HT1080 (cell line): ENCODE measurements at places on chromosomes 11 and 22. TPM values are rescaled to one million over a fixed set of nuclear protein-coding genes. Genes with fewer than 3 reads are reported as not detected.
A peak's percentile ranks its signal among the peaks of the same experiment; 100 is the strongest.

Gene RBMXL2
- not detected in 2 replicates for total RNA-seq

Gene MS4A3
- not detected in 2 replicates for total RNA-seq

Gene SLC43A1
- 13.6 and 14.5 TPM in 2 replicates for total RNA-seq

Gene KRTAP5-9
- not detected in 2 replicates for total RNA-seq

Gene RASL10A
- 1.5 and 3.6 TPM in 2 replicates for total RNA-seq

Gene HSCB
- 24.5 and 33.7 TPM in 2 replicates for total RNA-seq

Gene KDELR3
- total RNA-seq: 9.1 and 11.8 TPM in 2 replicates

Gene OR51E2
- not detected in 2 replicates for total RNA-seq

Gene GGTLC2
- total RNA-seq: not detected in 2 replicates

DNA sequence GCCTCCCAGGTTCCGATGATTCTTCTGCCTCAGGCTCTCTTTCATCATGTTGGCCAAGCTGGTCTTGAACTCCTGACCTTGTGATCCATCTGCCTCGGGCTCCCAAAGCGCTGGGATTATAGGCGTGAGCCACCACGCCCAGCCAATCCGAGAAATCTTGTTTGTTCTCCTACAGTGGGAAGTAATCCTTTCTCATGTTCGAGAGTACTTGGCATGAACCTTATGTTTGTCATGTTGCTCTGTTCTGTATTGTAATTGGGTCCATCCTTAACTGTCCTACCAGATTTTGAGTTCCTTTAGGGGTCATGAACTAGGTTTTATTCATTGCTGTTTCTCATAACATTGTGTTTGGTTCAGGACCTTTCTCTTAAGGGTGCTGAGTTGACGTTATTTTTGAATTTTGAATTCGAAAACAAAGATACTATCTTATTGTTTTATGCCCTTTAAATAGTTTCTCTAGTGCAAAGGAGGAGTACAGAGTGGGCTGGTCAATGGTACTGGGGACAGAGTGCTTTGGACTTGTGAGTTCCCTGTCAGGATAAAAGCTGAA is 113.4 kb upstream of the RRM1 start:
- no peak for DNase-seq

DNA sequence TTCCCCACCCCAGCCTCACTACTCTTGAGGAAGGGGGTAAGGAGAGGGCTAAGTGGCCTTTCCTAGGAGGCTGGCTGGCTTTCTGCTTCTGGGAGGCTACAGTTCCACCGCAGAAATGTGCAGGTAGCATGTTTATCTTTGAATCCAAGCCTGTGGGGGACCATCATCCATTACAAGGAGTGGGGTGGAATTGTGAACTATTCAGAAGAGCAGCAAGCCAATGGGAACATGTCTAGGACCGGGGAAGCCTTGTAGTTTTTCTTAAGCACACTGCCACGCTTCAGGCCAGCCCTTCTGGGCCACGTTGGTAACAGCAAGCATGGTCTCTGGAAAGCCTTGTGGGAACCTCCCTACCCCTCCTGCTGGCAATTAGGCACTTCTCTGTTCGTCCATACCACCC is 100.3 kb downstream of the AMOTL1 start:
- no peak for DNase-seq

DNA sequence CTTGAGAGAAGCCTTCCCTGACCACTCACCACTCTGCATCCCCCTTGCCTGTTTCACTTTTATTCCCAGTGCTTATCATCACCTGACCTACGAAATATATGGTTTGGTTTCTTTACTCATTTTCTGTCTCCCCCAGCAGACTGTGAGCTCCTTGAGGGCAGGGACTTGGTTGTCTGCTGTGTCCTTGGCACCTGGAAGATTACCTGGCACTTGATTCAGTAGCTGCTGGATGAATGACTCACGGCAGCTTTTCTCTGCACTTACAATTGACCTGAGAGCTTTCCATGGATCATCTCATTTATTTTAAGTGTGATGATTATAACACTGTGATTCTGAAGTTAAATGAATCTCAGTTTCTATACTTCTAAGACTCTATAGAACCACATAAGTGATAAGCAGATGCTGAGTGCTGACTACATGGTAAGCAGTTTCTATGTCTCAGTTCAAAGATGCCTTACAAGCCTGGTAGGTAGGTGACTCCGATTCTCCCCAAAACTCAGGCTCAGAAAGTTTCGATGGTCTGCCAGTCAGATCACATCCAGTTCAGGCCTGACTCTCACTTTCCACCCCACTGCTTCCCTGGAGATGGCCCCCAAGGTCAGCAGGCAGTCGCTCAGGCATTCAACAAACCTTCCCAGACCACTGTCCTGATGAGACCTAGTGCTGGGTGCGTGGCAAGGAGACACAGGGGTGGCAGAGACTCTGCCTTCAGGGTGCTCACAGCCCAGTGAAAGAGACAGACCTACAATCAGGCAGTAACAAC is 11.6 kb downstream of the IL2RB start:
- DNase-seq: no peak

GRCh38 chr11:10592331-10592730 is 23.9 kb upstream of the LYVE1 start:
- peak; percentile 86 for DNase-seq

DNA sequence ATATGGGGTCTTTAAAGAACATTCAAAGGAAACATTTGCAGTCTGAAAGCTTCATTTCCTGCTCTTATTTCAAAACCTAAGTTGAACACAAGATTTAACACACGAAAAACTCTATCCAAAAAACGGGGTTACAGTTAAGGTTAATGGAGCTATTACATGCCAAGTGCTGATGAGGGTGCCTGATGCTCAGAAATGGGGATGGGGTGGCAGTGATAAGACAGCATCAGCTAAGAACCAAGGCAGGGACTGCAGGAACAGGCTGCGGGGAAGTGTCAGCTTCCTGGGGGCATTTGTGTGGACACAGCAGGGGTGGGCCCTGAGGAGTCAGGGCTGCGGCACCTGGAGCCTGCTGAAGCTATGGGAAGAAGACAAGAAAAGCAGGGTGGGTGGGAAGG is 12.2 kb downstream of the DGCR2 start:
- no peak for DNase-seq

- DNase-seq: no peak
These were observed 1207.2 kb downstream of the LRRC4C start for GRCh38 chr11:40252236-40252635.

DNA sequence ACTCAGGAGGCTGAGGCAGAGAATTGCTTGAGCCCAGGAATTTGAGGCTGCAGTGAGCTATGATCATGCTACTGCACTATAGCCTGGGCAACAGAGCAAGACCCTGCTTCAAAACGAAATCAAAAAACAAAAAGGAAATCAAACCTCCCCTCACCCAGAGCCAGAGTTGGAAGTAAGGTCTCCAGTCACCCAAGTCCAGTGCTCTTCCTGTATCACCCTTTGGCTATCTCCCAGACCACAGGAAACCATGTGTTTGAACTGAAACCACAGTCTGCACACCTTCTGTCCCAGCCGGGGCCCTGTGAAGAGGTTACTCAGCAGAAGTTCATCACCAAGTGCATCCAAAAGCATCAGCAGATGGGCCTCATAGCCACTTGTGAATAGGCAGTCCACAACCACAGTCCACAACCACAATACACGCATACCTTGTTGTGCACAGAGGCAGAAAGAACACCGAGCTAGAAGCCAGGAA is 4.6 kb downstream of the MYH9 start:
- peak; percentile 92 for DNase-seq

GRCh38 chr11:95778699-95779098 is 10.9 kb downstream of the FAM76B start:
- no peak for DNase-seq

- peak; percentile 54 for DNase-seq
These were observed 56.7 kb upstream of the PTPRJ start for GRCh38 chr11:47923667-47924066.

DNA sequence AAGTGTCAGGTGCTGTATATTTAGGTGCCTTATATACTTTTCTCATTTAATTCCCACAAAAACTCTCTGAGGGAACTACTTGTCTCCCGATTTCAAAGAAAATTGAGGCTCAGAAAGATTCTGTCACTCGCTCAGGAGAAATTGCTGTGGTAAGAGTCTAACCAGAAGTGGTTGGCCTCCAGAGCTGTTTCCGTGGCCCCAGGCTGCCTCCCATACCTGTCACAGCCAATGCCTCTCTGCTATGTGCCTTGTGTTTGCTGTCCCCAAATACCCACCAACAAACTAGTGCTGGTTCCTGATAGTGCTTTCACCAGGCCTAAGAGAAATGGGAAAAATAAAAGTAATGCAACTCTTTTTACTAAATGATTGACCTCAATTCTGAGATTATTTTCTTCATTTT is 21.0 kb upstream of the TMEM86A start:
- no peak for DNase-seq

DNA sequence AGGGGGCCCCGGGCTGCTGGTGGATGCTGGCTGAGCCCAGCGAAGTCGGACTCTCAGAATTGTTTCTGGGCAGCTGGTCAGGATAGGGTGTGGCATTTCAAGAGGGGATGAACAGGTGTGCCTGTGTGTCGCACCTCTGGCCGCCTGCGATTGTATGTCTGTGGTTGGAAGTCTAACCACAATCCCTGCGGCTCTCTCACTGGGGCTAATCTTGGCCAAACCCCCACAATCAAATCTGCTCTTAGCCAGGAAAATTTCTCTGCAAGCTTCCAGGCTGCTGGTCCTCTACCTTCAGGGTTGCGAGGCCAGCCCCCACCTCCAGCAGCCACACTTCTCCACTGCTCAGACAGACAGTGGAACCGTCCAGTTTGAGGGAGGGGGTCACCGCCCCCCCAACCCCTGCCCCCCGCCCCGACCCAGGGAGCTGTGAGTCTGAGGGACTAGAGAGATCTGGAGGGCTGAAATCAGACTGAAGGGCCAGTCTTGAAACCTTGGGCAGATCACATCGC is 953 bp downstream of the ATG16L2 start:
- peak; percentile 52 for DNase-seq

GRCh38 chr22:40041366-40042137 is 46.8 kb downstream of the FAM83F start:
- no peak for DNase-seq

DNA sequence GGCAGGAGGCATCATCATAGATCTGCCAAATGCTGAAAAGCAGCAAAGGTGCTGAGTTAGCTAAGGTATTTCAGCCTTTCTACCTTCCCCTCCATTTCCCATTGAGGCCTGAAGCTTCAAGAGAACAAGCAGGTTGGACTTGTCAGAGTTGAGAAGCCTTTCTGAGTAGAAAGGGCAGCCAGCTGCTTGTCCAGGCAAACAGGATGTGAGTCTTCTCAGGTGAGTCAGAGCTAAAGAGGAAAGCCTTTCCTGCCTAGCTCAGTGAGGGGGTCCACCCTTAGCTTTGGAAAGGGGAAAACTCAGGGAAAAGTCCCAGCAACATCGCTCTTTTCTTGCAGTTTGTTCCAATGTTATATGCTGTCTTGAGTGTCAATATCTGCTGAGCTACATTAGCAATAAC is 13.2 kb upstream of the MPZL2 start:
- peak; percentile 89 for DNase-seq
